ENCODE measurements at places on chromosomes 2 and 18. TPM values are rescaled to one million over a fixed set of nuclear protein-coding genes. Genes with fewer than 3 reads are reported as not detected.

The TTN gene
- 2.0 TPM for total RNA-seq

The COL3A1 gene
- total RNA-seq, result 123 TPM

DNA sequence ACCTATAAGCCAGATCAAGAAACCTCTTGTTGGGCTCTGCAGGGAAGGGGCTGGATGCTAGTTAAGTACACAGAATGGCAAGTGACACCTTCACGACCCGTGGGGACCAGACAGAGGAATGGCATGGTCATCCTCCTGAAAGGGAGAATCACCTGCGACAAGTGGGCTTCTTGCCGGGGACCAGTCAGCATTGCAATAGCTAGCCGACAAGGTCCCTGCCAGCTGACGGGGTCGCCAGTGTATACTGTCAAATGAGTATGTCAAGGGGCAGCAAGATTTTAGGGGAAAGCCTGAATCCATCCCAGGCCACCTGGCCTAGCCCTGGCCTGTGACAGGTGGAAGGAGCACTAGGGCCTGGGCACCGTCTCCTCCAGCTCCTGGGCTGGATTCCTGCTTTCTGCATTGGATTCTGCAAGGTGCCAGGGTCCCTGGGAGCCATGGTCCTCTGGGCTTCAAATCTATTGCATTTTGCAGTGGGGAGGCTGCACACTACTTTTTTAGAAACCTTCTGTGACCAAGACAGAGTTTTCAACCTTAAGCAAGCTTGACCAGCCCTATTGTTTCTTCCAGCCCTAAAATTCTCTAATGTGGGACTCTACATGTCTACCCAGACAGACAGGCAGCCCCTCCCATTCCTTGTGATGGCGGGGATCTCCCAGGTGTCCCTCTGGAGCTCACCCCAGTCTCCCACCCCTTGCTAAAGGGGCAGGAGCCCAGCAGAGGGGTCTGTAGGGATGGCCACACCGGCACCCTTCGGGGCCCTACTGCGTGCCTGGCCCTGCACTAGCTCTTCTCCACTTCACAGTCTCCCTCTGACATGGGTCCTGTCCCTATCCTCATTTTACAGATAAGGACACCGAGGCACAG, 178.5 kb downstream of the GLI2 start:
- no peak for DNase-seq
- H3K4me3 ChIP-seq, result no peak overlapping the region
- H3K4me1 ChIP-seq, result peaks cover 52% of the 10 kb centered on the region
- H3K27me3 ChIP-seq, result no peaks in the 10 kb centered on the region
- H3K36me3 ChIP-seq, result no peaks in the 10 kb centered on the region

The M1AP gene
- total RNA-seq, result 4.9 TPM

DNA sequence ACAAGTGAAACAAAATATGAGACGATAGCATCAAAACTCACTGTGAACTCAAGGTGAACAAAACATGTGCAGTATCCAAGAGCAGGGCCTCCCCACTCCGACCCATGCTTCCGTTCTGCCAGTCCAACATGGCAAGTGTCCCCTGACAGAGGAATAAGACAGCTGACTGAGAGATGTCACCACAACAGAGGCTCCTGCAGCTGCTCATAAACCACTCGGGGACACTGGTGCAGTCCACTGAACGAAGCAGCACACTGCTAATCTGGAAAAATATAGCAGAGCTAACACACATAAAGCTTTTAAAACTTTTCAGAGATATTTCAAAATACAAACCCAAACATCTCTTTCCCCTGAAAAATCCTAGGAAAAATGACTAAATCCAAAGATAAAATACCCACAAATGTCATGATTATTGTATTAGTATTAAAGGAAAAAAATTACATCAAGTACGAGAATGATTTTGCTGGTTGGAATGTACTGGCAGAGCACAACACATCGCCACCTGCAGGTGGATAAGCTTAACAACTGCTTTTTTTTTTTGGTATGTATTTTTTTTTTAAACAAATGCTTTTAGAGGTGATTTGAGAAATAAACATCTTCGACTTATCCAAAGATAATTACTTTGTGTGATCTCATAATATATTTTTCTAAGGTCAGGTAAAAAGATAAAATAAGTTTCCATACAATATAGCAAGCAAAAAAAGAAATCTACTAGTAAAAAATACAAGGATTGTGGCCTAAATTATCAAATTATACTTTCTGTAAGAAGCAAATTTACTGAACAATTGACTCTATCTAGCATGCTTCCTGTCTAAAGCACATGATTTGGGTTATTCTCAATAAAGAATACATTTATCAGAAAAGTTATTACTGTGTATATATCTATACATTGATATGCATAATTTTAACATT, 18.6 kb downstream of the THADA start:
- no peaks in the 10 kb centered on the region for H3K27me3 ChIP-seq
- peaks cover 71% of the 10 kb centered on the region for H3K36me3 ChIP-seq
- H3K4me3 ChIP-seq, result no peak overlapping the region

The SLC4A3 gene
- total RNA-seq, result 13.5 TPM

DNA sequence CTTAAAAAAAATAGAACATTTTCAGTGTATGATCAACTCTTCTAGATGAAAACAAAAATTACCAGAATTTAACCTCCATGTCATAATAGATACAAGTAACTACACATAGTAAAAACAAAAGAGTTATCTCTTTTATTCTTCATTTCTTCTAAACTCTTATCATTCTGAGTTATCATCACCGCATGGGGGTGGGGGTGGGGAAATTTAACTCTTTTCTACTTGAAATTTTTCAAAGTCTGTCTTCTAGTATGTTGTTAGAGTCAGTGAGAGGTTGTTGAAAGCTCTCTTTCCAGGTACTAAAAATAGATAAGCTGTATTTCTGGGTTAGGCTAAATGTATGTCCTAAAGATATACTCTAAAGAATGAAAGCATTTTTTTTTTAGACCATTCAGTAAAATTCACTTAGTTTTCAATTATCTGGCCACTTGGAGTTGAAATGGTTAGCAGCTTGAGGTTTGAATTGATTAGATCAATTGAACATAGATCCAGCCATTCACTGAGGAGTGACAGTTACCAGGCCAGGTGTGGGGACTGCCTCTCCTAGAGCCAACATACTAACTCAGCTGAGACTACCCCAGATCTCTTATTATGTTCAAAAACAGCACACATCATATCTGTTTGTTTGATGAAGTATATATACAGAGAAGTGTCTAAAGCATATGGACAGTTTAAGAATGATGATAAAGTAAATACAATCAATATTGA, 220.7 kb downstream of the IKZF2 start:
- no peak overlapping the region for H3K4me3 ChIP-seq
- no peak for DNase-seq
- H3K27ac ChIP-seq, result no peak overlapping the region

DNA sequence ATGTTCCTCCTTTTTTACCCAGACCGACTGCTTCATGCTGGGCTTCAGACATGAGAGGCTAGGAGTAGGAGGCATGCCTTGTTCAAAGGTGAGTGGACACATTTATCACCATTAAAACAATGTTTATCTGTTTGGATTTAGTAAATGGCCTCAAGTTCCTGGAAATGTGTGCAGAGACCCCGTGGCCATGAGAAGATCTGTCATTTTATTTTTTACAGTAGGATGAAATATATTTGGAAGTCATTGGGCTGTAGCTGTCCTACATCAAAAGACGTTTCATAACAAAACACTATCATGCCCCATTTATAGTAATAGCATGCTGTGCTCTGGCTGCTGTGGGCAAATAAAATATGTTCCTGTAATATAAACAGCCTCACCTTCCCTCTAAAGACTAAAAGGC, 403.9 kb upstream of the TNP1 start:
- no peaks in the 10 kb centered on the region for H3K27me3 ChIP-seq
- H3K4me1 ChIP-seq, result no peaks in the 10 kb centered on the region
- no peak for DNase-seq

DNA sequence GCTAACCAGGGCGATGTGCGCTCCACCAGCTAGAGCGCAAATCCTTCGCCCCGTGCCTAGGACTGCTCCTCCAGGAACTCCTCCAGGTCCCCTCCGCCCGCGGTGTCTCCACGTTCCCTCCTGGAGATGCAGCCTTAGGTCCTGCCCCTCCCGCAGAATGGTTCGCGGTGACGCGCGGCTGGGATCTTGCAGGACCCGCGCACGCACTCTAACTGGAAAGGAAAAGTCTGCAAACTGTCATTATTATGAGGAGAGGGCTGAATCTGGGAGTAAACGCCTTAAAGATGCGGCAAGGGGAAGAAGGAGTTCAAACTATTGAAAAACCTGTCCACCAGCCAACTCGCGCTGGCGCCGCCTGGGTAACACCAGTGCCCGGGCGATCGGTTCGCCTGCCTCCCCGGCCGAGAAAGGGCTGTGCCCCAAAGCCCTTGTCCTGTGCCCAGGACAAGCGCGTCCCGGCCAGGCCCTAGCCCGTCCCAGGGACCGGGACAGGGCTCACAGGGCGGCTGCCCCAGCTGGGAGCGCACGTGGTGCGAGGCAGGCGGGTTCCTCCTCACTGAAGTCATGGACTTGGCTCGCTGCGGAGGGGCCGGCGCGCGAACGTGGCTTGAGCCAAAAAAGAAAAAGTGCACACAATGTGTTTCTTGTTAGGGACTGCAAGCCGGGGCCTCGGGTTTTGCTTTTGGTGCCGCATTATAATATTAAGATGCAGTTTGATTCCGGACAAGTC, 5.5 kb upstream of the ID2 start:
- no peaks in the 10 kb centered on the region for H3K36me3 ChIP-seq
- peak overlapping the region; percentile 46 for H3K4me3 ChIP-seq
- H3K27me3 ChIP-seq, result no peaks in the 10 kb centered on the region
- H3K27ac ChIP-seq, result peak overlapping the region; percentile 95
- H3K4me1 ChIP-seq, result peaks cover 45% of the 10 kb centered on the region
- peak; percentile 94 for DNase-seq

The CPO gene
- total RNA-seq, result not detected

The REEP1 gene
- total RNA-seq, result 13.5 TPM

GRCh38 chr2:221195829-221196228, 376.3 kb downstream of the EPHA4 start:
- no peaks in the 10 kb centered on the region for H3K4me1 ChIP-seq
- no peak overlapping the region for H3K4me3 ChIP-seq
- DNase-seq, result no peak
- H3K27ac ChIP-seq, result no peak overlapping the region
- H3K27me3 ChIP-seq, result no peaks in the 10 kb centered on the region

The NGEF gene
- total RNA-seq, result 4.9 TPM

All from vagina (tissue), 2 donors.